Midbrain (tissue), 1 donor: ENCODE measurements at places on chromosomes 5 and 9.

DNA sequence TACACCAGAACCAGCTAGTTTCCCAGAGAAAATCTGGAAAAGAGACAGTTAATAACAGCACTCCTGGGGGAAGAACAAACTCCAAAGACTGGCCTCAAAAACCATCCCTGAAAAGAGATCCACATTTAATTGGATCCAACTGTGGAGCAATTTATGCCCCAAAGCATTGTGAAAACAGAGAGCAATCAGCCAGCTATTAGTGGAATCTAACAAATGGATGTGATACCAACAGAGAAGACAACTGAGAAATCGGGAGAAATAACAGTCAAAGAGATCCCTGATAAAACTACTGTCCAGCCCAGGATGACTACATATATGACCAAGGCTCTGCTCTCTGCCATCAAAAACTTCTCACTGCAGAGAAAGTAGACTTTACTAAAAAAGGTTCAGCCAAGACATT, 40.5 kb upstream of the TRIO start:
- no peak for DNase-seq

DNA sequence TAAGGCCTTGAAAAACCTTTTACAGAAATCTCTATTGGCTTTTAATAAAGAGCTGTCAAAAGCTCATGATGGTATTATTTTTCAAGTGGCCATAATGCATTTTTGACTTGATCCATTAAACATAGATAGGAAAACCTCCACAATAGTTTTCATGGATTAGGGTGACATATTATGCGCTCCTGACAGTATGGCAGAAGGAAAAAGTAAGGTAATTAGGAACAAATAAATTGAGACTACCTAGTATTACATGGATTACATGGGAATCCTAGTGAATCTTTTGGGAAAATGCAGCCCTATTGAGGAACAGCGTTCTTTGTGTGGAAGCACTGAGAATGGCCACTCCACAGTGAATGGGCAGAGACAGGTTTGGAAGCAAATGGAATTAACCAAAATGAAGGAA, 171.2 kb downstream of the TRPM3 start:
- DNase-seq, result no peak

GRCh38 chr5:141800617-141801016, 77.6 kb downstream of the PCDH1 start:
- DNase-seq, result no peak

GRCh38 chr9:129026442-129027223, 1.5 kb downstream of the SH3GLB2 start:
- peak; percentile 17 for DNase-seq

- no peak for DNase-seq
Observed at GRCh38 chr9:121883281-121884056, 209.6 kb downstream of the TTLL11 start.

- peak; percentile 64 for DNase-seq
Observed at GRCh38 chr5:54533541-54534190, 16.1 kb downstream of the SNX18 start.

DNA sequence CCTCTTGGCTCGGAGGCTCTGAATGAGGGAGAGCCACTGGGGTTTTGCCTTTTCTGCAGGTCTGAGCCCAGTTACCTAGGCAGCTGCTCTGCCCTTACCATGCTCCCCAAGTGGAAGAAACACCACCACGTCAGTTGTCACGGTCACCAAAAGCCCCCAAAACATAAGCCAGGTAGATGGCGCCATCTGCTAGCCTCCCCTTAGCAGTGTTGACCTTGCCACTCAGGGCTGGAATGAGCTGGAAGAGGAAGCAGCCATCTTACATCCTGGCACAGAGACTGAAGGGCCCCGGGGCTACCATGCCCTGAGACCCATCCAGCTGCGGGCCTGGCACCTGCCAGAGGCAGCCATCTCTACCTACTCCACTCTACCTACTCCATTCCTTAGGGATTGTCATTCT, 7.4 kb downstream of the ZER1 start:
- no peak for DNase-seq

DNA sequence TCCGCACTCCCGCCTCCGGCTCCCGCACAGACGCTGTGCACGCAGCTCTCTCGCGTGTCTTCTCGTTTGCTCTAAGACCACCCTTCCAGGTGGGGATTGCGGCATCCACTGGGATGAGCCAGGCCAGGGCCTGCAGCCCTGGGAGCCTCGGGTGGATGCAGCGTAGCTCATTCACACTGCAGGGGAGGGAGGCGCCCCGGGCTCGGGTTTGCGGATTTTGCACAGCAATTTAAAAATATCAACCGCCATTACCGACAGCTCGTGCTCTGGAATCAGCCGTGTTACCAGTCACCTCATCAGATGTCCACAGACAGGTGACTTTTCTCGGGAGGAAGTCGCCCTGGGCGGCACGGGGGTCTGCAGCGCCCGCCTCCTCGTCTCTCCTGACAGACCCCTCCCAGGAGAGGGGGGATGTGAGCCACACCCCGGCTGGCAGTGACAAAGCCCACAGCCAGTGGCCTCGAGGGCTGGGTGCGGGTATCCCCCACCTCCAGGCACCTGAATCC, 20.8 kb upstream of the SLC6A3 start:
- DNase-seq, result no peak

DNA sequence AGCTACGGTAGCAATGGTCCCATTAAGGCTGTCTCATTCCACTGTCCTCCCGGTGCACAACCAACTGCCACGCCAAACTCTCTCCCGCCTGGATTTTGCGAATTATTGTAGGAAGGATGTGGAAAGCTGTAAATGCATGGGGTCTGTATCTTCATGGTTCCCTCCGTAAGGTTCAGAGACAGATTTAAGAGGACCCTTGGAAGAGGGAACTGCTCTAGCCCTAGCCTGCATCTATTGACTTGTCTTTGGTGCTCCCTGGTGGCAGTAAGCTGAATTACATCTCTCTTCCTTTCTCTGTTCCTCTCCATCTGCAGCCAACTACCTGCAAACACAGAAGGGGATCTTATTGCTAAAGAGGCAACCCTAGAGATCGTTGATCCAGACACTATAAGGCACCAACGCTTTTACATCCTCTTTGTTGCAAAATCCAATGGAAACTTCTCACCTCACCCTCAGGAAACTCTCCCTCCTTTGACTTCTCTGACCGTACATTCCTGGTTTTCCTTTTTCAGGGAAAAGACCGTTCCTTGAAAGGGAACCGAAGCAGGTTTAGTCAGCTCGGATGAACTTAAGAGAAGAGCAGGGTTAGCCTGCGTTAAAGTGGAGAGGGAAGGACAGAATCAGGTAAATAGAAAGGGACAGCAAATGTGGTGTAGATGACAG, 11.9 kb downstream of the CAPSL start:
- DNase-seq, result peak; percentile 75

DNA sequence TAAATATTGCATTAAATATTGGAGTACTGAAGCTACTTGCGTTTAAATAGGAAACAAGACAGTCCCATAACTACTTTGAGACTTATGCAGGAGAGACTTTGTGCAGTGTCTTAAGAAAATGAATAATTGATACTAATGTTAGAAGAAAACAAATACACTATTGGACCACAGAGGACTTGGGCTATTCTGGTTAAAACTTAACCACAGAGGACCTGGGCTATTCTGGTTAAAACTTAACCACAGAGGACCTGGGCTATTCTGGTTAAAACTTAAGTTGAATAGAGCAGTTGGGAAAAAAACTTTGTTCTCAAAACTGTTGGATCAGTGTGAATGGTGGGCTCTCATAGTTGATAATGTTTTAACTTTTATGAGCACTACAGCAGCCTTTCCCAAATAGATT, 141.7 kb downstream of the WDR70 start:
- DNase-seq, result no peak

DNA sequence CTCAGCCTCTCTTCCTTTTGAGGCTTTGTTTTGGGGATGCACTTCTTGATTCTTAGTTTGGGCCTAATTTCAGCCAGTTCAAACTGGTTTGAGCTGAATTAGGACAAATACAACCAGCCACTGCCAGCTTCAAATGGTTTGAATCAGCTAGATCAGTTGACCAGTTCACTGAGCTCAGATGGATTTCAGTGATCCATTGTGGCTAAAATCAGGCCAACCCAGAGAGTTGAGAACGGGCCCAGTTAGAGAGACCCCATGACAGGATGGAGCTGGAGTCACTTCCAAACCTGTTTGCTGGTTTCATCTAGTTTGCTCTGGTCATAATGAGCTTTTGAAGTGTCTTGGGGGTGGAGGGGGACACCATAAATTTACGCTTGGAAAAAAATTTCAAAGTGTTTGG, 48.0 kb upstream of the NEK6 start:
- DNase-seq, result no peak

- DNase-seq, result no peak
Observed at GRCh38 chr9:35001803-35002502, 12.4 kb downstream of the DNAJB5 start.

- DNase-seq, result no peak
Observed at GRCh38 chr5:83414601-83415000, 56.9 kb upstream of the VCAN start.

DNA sequence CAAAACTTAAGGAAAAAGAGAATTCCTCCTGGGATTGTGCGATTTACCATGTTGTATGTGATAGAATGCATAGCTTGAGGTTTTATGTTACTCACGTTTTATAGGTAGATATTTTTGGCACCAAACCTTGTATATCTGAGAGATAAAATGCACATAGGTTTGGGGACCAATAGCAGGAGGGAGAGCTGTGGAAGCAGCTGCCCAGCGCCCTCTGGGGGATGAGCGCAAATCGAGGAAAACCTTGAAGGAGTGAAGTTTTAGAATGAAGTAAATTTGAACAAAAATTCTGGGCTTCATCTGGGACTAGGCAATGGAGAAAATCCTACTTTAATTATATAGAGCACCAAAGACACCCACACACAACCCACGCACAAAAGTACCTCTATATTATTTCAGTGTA, 197.0 kb downstream of the ADCY2 start:
- no peak for DNase-seq

DNA sequence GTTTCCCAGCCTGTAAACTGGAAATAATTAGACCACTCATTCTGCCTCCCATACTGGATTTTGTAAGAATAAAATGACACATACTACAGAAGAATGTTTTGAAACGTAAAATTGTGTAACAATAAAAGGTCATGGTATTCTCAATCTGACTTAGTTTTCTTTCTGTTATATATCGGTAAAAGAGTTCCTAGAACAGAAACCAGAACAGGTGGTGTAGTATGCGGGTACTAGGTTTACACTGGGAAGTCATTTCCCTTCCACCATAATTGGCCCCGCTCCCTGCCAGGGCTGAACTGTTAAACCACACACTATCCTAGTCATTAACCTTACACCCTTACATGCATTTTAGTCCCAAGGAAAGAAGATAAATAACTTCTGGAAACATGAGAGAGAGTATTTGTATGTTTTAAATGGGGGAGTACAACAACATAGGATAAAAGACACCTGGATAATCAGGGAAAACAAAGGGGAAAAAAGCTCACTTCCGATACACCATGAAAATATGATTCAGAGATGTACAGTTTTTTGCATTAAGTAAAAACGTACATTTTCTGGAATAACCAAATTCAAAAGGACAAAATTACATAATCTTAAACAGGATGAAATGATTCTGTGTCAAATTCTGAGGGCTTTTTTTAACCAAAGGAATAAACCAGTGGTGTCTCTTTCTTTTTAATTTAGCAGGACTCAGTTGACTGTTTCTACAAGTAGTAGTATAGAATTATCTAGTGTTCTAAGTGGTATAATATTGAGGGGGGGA, 199.7 kb downstream of the GLIS3 start:
- DNase-seq, result no peak

DNA sequence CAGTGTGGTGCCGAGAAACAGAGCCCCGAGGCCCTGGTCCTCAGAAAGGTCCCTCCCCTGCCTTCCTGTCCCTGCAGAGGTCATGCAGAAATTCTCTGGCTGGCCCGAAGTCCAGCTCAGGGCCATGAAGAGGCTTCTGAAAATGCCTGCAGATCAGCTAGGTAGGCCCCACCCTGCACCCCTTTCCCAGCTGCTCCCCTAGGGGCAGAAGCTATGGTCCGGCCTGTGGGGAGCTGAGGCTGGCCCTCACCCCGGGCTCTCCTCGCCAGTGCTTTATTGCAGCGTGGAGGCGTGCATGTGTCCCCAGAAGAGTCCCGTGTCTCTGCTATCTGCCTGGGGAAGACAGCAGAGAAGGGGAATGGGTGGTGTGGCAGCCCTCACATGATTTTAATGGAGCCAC, 19.9 kb downstream of the REXO4 start:
- DNase-seq, result no peak

DNA sequence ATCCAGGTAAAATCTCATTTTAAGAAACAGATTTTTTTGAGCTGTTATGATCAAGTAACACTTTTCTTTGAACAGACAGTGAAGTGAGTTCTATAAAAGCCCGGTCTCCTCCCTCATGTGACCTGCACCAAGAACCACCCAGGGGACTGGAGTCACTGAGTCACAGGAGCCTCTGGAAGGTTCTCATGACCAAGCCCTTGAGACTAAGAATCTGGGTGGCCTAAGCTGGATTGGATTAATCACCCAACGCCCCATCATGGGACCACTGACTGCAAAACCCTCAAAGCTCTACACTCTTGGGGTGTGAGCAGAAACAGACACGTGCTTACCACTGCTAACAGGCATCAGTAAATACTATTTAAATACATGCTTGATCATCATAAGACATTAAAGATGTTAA, 48.4 kb downstream of the SECISBP2 start:
- no peak for DNase-seq

DNA sequence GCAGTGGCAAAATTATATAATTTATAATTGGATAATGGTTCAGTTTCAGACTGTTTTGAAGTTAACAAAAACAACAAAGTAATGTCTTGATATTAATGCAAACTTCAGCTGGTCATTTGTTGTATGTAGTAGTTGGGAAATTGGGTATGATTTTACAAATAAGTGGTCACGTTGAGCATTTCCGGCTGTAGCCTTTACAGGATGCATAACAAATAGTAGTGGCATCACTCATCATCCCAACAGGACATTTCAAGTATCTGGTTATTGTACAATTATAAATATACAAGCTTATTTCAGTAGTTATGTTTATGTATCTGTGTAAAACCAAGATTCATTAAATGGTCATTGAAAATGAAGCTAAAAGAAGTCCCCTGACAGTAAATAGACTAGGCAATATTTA, 72.9 kb downstream of the SMIM15 start:
- DNase-seq, result no peak

DNA sequence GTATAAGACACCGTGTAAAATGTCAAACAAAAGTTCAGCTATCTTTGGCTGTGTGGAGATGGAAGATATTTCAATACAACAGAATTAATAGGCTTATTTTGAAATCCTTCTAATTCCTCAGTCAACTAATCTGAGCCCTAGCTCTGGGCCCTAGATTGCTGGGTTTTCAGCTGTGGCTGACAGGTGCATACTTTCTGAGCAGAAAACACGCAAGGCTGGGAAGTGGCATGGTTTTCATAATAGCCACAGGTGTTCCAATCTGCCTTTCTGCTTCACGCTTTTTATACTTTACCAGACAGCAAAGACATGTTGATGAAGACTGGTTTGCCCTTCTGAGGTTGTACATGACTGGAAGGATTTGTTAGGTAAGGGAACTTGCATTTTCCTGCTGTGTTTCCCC, 20.7 kb upstream of the XPA start:
- no peak for DNase-seq

DNA sequence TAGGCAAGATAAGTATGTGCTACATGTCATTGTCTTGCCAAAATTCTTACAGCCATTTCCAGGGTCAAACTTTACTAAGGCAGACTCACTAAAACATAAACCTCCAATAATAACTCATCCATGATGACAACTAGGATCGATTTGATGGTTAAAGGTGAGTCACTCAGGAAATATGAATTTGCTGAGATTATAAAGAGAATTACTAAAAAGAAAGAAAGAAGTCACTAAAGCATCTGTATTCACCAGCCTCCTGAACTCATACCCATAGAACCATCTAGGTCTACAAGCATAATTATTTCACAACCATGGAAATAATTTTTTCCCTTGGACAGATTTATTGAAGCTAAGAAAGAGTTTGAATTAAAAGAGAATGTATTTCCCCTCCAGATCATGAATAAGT, 258.6 kb downstream of the TLE1 start:
- DNase-seq, result no peak
